ENCODE measurements at places on chromosomes 5 and 9.
A peak's percentile ranks its signal among the peaks of the same experiment; 100 is the strongest.

DNA sequence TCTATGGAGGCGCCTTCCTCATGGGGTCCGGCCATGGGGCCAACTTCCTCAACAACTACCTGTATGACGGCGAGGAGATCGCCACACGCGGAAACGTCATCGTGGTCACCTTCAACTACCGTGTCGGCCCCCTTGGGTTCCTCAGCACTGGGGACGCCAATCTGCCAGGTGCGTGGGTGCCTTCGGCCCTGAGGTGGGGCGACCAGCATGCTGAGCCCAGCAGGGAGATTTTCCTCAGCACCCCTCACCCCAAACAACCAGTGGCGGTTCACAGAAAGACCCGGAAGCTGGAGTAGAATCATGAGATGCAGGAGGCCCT is 3.2 kb downstream of the CEL start:
- DNase-seq: no peak

DNA sequence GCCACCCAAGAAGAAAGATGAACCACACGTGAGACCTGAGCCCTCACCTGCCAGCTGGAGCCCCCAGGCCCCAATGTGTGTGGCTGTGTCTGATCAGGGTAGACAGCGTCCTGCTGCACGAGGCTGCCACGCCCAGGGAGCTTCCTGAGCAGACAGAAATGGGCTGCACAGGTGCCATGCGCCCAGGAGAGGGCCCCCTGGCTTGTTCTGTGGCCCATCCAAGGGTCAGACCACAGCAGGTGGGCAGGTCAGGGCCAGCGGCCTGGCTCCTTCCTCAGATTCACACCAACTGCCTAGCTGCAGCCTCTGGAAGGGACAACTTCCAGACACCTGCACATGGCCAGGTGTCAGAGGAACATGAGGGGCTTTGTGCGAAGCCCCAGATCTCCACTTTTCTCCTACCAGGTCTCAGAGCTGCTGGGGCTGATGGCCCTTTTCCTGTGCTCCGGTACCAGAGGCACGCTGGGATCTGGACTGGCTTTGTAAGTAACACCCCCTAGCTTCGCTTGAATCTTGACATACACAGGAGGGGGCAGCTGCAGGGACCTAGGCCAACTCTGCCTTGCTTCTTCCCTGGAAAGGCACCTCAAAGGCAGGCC is 10.8 kb downstream of the SARDH start:
- DNase-seq: no peak

- DNase-seq: no peak
Measured at GRCh38 chr9:91143162-91143561, 218.6 kb downstream of the AUH start.

DNA sequence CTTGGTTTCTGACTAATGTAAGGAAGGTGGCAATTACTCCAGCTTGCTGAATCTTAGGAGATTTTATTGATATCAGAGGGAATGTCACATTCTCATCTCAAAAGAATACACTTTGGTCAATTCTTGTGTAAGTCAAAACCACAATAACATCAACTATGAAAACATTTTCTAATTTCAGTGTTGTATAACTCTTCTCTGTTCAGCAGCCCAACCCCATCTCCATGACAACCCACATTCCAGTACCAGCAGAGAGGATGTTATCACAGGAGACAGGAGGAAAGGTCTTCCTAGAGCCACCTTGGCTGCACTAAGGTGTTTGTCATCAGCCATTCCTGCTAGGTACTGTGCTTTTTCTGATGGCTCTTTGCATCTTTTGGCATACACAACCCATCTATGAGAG is 529.1 kb upstream of the BRINP1 start:
- no peak for DNase-seq

GRCh38 chr9:74554751-74555419 is 57.8 kb downstream of the RORB start:
- DNase-seq: no peak

GRCh38 chr5:160419458-160420330 is 813 bp upstream of the SLU7 start:
- DNase-seq: peak; percentile 15

GRCh38 chr5:137921931-137922330 is 32.7 kb downstream of the PKD2L2 start:
- no peak for DNase-seq

- DNase-seq: no peak
Measured at GRCh38 chr9:129064499-129064908, 16.4 kb upstream of the DOLPP1 start.

DNA sequence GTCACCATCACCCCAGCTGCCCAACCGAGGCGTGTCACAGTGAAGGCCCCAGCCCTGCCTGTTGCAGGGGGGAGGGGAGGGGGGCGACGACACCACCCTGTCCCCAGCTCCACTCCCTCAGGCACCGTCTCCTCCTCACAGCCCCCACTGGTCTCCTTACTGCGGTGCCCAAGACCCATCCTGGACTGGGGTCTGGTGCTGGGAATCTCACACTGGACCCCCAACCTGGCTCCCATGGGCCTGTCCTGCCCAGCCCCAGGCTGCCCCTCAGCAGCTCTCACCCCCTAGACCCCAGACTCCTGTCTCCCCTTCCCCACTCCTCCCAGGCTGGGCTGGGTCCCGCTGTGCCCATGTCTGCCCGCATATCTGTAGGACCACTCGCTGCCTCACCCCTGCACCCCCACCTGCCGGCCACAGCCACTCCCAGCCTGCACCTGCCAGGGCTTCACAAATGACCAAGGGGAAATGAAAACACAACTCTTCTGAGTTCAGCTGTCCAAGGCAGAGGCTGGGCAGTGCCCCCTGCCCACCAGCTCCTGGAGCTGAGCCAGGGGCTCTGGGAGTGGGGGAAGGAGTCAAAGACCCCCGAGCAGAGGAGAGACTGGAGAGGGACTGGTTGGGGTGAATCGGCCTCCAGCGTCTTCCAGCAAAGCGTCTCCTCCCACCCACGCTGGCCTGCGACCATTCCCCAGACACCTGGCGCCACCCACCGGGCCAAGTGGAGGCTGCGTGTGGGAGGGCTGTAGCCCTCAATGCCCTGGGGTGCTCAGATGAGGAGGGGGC is 32.6 kb upstream of the EGFL7 start:
- peak; percentile 38 for DNase-seq

DNA sequence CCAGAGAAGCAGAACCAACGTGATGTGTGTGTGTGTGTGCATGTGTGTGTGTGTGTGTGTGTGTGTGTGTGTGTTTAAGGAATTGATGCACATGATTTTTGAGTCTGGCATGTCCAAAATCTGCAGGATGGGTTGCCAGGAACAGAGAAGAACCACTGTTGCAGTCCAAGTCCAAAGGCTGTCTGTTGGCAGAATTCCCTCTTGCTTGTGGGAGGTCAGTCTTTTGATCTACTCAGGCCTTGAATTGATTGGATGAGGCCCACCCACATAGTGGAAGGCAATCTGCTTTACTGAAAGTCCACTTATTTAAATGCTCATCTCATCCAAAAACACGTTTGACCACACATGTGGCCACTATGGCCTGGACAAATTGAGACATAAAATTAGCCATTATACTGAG is 11.4 kb upstream of the TSC1 start:
- no peak for DNase-seq

DNA sequence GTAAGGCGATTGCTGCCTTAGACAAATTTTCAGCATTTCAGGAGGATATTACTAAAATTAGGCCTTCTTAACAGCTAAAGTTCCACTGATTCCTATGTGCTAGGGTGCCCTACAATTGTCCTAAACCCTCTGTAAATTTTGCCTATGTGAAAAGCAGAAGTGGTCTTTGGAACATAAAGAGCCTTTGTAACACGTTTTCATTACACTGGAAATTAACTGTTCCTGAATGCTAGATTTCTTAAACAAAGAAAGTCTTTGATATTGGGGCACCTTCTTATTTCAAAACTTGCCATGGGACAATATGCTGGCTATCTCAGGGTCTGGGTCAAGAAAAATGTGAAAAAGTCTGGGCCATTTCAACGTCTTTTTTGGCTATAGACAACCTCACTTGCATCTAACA is 60.4 kb upstream of the MOCS2 start:
- no peak for DNase-seq

GRCh38 chr5:157233515-157233914 is 32.4 kb upstream of the CYFIP2 start:
- peak; percentile 25 for DNase-seq

GRCh38 chr5:56763182-56763581 is 52.2 kb upstream of the MAP3K1 start:
- DNase-seq: no peak

DNA sequence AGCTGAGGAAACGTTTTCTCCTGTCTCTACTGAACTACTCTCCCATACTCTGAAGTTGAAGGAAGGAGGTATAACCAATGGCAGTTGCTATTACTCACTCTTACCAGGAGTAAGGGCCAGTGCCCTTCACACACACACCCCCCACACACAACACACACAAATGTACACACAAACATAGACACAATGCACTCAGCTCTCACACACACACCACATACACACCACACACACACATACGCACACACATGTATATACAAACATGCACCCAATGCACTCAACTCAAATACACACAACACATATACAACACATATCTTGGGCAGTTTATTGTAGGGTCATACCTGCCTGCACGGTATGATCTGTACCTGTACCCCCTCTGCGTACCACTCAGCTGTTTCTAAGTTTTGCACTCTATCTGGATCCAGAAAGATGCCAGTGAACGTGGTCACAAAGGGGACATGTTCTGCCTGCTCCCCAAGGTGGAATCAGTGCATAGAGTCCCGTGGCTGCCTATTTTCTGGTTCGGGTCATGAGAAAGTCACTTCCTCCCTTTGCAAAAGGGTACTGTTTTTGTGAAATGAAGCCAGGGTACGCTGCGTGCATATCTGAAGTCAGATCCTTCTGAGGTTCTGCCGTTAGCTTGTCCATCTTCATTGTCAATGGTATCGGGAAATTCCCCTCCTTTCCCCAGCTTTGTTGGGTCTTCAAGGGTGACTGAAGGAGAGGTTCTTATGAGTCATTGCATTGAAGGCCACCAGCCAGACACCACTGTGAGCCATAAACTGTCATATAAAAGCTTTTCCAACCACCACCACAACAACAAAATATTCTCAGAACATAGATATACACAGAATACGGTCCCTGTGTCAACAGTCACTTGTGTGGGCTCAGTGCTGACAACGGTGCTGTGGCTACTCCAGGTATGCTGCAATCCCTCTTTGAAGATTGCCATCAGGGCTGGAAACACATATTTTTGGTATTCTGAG is 131.9 kb downstream of the UGCG start:
- no peak for DNase-seq

GRCh38 chr5:50887889-50888633 is 221.6 kb downstream of the PARP8 start:
- no peak for DNase-seq

DNA sequence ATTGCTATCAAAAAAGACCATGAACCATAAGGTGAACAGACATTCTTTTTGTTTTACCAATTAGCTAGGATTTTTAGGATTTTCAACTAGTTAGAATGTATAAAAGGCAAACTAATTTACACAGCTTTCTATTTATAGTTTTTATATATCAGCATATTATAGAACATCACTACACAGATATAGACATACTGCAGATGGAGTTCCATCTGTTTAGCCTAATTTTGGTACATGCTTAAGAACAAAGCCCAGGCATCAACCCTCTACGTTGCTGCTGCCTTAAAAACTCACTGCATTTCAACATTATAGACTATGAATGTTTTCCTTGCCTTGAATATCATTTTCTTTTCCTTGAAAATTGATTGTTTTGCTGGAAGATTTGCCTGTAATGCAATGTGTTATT is 2227.5 kb upstream of the C9orf72 start:
- no peak for DNase-seq
